PC-9 (cell line): ENCODE measurements at places on chromosomes 11 and 22.
A peak's percentile ranks its signal among the peaks of the same experiment; 100 is the strongest.

DNA sequence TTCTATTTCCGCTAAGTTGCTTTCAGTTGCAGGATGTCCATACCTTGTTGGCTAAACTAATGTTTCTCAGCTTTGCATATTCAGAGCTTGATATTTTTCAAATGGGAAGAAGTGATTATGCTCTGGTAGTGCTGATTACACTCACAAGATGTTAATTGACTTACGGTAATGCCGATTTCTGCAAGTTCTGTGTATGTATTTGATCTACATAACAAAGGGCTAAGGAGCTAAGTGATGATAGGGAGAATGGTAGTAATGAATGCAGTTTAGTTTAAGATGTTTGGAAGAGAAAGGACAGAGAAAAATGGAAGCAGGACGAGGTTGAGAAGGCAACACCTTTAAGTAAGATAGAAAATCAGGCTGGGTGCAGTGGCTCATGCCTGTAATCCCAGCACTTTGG lies 61.4 kb downstream of the FAM83F start:
- DNase-seq = no peak
- no peak overlapping the region for H3K27ac ChIP-seq
- H3K36me3 ChIP-seq = no peaks in the 10 kb centered on the region

- peaks cover 28% of the 10 kb centered on the region for H3K4me1 ChIP-seq
- no peaks in the 10 kb centered on the region for H3K36me3 ChIP-seq
- H3K4me3 ChIP-seq = no peak overlapping the region
- peak overlapping the region; percentile 59 for H3K27ac ChIP-seq
Observed at GRCh38 chr11:76577921-76578653, 92.5 kb downstream of the LRRC32 start.

DNA sequence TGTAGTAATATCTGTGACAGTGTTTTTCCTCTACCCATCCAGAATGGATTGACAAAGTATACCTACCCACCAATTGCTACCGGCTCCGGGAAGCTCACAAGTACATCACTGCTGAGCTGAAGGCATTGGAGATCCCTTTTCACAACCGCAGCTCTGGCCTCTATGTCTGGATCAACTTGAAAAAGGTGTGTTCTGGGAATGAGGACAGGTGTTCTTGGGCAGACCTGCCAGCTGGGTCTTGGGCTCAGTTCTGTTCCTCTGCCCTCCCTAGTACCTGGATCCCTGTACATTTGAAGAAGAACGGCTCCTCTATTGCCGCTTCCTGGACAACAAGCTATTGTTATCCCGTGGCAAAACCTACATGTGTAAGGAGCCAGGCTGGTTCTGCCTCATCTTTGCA lies 7.8 kb upstream of the ACCS start:
- no peaks in the 10 kb centered on the region for H3K4me1 ChIP-seq
- DNase-seq = no peak
- H3K27me3 ChIP-seq = peaks cover 63% of the 10 kb centered on the region
- no peak overlapping the region for H3K27ac ChIP-seq
- H3K36me3 ChIP-seq = no peaks in the 10 kb centered on the region

DNA sequence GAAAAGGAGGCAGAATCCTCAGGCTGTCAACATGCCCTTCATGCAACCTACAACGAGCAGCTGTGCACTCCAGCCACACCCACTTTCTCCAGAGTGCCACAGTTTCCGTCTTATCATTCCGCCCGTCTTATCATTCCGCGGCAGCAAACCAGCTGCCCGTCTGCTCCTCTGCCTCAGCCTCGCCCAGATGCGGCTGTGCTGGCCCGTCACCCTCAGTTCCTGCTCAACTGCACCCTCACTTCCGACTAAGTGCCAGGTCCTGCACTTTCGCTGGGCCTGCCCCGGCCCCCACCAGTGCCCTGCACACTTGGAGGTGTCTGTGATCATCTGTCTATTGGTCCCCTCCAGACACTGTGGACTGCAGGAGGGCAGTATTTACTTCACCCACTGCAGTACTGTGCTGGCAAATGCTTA lies 43.7 kb downstream of the MICAL3 start:
- no peak overlapping the region for H3K4me3 ChIP-seq
- no peaks in the 10 kb centered on the region for H3K27me3 ChIP-seq
- DNase-seq = no peak
- H3K27ac ChIP-seq = no peak overlapping the region
- no peaks in the 10 kb centered on the region for H3K36me3 ChIP-seq

GRCh38 chr11:17208257-17208999 lies 642 bp upstream of the PIK3C2A start:
- H3K27ac ChIP-seq = peak overlapping the region; percentile 95
- peak overlapping the region; percentile 72 for H3K4me3 ChIP-seq
- peaks cover 26% of the 10 kb centered on the region for H3K4me1 ChIP-seq
- no peaks in the 10 kb centered on the region for H3K27me3 ChIP-seq
- no peaks in the 10 kb centered on the region for H3K36me3 ChIP-seq
